Esophagus squamous epithelium (tissue), 5 donors: ENCODE measurements at places on chromosomes 4 and X.

DNA sequence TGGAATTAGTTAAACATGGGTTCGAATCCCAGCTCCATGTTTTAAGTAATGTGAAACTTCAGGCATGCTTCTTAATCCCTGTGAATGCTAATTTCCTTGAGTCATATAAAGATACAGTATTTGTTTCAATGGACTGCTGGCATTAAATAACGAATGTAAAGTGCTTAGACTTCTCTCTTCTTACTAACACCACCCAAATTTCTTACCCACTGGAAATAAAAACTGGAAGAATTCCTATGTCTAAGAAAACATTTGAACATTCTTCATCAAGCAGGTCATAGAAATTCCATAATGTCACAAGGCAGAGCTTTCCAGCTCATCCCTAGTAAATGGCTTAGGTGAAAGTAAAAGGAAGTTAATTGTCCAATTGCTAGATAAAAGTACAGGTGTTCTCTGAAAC lies 172.5 kb downstream of the ANK2 start:
- no peak for DNase-seq

- DNase-seq: no peak
These were observed 6.2 kb upstream of the CXCL13 start for GRCh38 chr4:77599378-77599777.

- no peak for DNase-seq
These were observed 356.5 kb downstream of the CBLL2 start for GRCh38 chrX:22629105-22629725.

GRCh38 chr4:63777601-63778000 lies 631.6 kb downstream of the TECRL start:
- no peak for DNase-seq

GRCh38 chrX:154596290-154596929 lies 11.5 kb downstream of the CTAG1A start:
- DNase-seq: no peak

DNA sequence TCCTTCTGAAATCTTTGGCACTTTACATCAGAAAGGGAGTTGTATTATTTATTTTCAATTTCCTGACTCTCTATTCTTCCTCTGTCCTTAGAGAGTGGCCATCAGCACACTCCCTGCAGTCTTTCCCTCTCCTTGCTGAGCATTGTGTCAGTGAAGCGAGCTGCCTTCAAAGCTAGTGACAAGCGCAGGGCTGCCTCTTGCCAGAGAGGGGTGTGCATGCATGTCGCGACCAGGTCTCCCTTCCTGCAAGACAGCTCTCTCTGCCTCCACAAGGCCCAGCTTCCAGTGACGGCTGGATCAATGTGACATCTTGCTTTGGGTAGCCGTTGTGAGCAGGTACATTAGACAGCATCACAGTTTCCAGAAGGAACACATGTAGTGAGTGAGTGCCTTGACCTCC lies 810.9 kb upstream of the TENM3 start:
- no peak for DNase-seq

DNA sequence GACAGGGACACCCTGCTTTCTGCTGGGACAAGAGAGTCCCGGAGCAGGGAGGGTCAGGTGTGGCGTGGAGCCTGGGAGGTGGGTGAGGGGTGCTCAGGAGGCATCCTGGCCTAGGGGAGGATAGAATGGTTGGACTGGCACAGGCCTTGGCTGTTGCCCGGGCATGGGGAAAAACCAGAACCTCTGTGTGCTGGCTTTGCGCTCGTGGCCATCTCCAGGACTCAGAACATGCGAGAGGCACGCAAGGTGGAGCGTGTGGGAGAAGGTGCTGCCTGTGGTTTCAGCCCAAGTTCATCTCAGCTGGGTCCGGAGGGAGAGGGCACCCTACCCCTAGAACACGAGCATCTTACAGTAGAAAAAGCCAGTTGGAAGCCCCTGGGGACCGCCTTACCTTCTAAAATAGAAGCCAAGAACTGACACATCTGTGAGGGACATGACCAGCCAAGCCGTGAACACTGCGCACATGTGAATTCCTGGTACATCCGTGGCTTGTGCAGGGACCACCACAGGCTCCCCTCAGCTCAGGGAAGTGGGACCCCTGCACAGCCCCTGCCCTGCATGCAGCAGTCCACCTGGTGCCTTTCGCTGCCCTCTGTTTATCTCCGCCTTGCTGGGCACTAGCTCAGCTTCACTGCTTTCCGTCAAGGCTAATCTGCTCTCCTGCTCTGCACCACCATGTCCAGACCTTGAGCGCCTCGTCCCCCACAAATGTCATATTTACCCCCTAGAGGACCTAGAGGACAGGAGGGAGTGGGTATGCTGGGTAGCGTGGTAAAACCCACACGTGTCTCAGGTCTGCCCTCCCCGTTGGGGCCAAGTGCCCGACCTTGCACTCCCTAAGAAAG lies 13.5 kb downstream of the MSANTD1 start:
- no peak for DNase-seq

- DNase-seq: no peak
These were observed 640.8 kb upstream of the INTU start for GRCh38 chr4:126991965-126992364.

GRCh38 chr4:101309925-101310324 lies 37.4 kb downstream of the PPP3CA start:
- no peak for DNase-seq

GRCh38 chrX:362351-362750 lies 24.4 kb downstream of the PPP2R3B start:
- DNase-seq: no peak

DNA sequence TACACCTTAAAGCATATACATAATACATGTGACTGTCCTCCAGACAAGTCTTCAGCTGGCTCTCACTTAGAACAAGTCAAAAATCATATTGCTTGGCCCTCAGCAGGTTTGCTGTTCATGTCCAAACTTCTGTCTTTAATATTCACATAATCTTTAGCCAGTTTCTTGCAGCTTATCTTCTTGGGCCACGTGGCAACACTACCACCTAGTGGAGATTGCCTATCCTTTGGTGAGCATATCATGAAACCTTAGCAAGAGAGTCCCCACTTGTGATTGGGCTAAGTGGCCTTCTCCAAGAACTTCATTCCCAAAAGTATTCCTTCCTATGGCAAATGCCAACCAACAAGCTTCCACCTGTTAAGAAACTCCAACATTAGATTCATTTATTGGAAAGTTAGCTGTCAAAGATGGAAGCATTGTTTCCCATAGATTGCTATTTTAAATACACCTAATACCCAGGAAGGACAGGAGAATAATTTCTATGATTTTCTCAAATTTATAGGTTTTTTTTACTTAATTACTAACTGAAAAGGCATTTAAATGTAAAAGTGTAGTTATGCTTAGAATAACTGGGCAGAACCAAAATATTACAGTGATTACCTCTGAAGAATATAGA lies 231.9 kb upstream of the INTU start:
- DNase-seq: no peak

DNA sequence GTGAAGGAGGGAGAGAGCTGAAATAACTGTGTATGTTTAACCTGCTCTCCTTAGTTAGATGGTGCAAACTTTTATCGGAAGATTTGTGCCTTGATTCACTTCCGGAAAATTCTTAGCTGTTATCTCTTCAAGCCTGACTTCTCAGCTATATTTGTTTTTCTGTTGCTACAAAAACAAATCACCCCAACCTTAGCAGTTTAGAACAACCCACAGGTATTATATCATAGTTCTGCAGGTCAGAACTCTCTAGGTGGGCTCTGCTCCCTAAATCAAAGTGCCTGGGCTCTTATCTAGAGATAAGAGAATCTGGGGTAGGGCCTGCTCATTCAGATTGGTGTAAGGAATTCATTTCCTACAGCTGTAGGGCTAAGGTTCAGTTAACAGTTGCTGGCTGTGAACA lies 15.1 kb upstream of the CEP135 start:
- DNase-seq: no peak

DNA sequence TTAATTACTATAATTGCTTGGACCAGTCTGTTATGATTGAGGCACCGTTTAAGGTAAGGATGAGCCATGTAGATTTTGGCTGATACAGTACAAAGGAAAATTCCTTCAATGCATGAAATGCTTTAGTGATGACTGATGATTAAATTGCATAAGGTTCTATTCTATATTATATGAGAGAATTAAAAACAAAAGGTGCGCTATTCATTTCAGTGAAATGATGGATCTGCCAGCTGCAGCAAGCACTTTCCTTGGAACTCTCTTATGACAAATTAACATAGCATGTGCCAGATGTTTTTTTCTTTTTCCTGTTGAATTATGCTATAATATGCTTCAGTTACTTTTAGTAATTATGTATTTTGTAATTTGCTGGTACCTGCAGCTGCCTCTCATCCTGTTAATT lies 98.5 kb downstream of the JADE1 start:
- no peak for DNase-seq

DNA sequence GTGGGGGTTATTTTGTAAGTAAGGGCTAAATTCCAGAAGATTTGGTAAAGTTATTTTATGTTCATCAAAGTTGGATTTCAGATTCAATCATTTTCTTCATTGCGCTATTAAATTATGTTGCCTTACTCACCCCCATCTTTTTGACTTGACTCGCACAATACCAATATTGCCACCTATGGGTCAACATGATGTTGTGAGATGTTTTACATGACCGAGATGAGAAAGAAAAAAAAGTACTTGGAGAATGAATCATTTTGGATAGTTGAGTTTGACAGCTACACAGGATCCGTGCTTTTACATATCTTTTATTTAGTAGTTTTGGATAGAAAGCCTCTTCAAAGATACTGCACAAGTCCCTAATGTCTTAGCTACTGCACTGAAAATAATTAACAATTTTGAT lies 224.2 kb upstream of the EMCN start:
- DNase-seq: no peak

DNA sequence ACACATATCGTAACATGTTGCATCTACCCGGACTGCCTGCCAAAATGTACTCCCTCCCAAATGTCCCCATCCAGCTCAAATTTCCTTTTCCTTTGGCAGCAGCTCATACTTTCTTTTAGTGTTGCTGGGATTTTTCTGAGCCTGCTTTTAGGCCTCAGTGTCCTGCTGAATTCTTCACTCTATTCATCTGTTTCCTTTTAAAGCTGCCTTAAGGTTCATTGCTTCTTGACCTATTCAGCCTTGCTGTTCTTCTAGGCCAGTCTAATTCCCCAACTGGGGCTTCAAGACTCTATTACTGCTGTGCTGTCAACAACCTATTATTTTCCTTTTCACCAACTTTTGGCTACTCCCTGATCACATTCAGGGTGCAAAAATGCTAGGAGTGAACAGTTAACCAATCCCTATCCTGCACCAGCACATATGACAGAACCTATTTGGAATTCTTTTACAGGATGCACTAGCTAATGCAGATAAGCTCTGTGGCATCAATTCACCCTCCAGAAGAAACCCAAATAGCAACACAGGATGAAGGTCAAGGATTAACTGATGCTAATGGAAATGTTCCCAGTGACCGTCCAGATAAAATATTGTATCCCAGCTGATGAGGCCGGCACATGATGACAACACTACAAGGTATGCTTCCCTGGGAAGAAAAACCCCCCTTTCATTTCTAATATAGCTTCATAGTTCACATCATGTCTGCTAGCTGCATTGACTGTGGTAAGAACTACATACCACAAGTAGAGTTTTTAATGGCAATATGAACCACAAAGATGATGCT lies 114.7 kb upstream of the TTC29 start:
- DNase-seq: no peak

GRCh38 chr4:23889391-23889790 lies 456 bp downstream of the PPARGC1A start:
- no peak for DNase-seq

DNA sequence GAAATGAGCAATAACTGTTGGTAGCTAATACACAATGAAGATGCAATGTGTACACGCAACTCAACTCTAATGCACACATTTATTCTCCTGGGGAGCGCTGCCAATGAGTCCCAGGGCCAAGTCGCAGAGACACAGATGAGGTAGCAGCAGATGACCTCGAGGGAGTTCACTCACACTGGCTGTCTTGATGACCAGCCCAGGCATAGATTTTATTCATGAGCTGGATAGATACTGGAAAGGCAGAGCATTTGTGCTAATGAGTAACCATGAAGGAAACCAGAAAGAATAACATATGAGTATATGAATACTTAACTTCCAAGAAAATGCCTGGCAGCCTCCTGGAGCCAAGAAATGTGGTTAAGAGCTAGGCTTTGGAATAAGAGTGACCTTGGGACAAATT lies 42.3 kb downstream of the RASL11B start:
- DNase-seq: no peak

DNA sequence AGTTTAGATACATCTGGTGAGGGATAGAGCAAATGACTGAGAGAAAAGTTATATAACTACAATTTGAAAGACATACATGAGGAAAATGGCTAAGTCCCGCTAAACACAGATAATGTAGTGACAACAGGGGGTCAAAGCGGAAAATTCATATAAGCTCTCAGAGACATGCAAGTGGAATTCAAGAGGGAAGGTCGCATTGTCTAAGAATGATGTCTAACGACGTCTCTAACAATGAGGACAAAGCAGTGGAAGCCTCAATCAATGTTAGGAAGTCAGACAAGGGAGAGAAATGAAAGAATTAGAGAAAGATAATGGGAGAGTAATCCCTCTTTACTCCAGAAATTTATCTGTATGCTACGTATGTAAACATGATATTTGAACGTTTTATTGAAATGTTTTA lies 113.4 kb downstream of the ANTXR2 start:
- no peak for DNase-seq

DNA sequence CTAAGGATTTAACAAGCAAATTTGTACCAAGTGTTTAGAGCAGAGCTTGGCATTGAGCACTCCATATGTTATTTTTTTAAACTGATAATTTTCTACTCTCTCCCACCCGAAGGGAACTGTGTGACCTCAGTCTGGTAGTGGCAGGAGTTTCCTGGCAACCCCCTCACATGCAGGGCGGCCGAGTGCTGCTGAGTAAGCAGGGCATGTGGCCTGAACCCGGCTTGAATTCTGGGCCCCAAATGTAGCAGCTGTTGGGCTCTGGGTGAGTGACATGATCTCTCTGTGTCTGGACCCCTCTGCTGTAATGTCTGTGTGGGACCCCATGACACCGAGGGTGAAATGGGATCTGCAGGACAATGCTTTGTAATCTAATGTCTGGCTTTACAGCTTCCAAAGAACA lies 13.6 kb upstream of the C4orf50 start:
- DNase-seq: no peak

GRCh38 chr4:153765894-153766293 lies 6.1 kb upstream of the RNF175 start:
- no peak for DNase-seq

DNA sequence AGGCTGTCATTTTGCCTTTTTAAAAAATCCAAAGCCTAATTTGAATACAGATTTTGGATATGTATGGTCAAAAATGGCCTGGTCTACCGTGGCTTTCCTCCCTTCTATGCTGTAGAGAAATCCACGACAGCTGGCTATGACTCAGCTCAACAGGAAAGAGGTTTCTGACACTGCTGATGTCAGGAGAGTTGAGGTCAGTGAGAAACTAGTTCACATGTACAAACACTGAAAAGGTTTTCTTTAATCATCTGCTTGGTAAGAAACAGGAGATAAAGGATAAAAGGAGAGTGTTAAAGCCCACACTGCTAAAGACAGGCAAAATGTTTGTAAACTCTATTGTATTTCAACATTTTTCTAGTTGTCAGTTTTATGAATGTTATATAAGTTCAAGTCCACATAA lies 113.9 kb downstream of the NYX start:
- DNase-seq: no peak

GRCh38 chr4:25815586-25815985 lies 47.2 kb downstream of the SEL1L3 start:
- DNase-seq: no peak
